Left ventricle myocardium inferior (tissue), 1 donor: ENCODE measurements at places on chromosomes 16 and 17. TPM values are rescaled to one million over a fixed set of nuclear protein-coding genes. Genes with fewer than 3 reads are reported as not detected.

Gene CD300LB
- total RNA-seq = not detected

Gene RNF43
- total RNA-seq = 4.7 TPM

Gene TOX3
- total RNA-seq = not detected

Gene SNRNP25
- total RNA-seq = 71.2 TPM

Gene TAT
- not detected for total RNA-seq

Gene TBC1D26
- not detected for total RNA-seq

Gene ZNF624
- 1.2 TPM for total RNA-seq

Gene KRT20
- total RNA-seq = not detected

Gene LGALS9C
- not detected for total RNA-seq

Gene SLX1B
- total RNA-seq = 19.1 TPM

Gene ZNF469
- 0.74 TPM for total RNA-seq

Gene PSMC3IP
- 2.5 TPM for total RNA-seq

Gene UBE2I
- 86.2 TPM for total RNA-seq

Gene OR4D1
- total RNA-seq = not detected

Gene HAPSTR1
- total RNA-seq = 52.3 TPM

Gene CCDC144A
- total RNA-seq = 2.8 TPM

Gene TP53TG3B
- not detected for total RNA-seq

Gene MYO15A
- 0.25 TPM for total RNA-seq

Gene PITPNM3
- 0.36 TPM for total RNA-seq

Gene LRRC3C
- not detected for total RNA-seq

Gene FTO
- 78.4 TPM for total RNA-seq

Gene CRYM
- total RNA-seq = 147 TPM

Gene KRT39
- not detected for total RNA-seq

Gene RHOT2
- total RNA-seq = 90.3 TPM

Gene GINS2
- 0.44 TPM for total RNA-seq

Gene LYRM9
- 8.3 TPM for total RNA-seq

Gene KRT40
- total RNA-seq = not detected

Gene GDPD1
- total RNA-seq = 2.9 TPM

Gene CSH1
- total RNA-seq = not detected

Gene GRAP
- total RNA-seq = 1.7 TPM

Gene KCNG4
- not detected for total RNA-seq

Gene NPB
- 0.19 TPM for total RNA-seq
